HFFc6 (cell line): ENCODE measurements at places on chromosomes 2 and 18. TPM values are rescaled to one million over a fixed set of nuclear protein-coding genes. Genes with fewer than 3 reads are reported as not detected.

The PARD6G gene
- 0.46 to 0.63 TPM (median 0.51 TPM) in 3 replicates for total RNA-seq

DNA sequence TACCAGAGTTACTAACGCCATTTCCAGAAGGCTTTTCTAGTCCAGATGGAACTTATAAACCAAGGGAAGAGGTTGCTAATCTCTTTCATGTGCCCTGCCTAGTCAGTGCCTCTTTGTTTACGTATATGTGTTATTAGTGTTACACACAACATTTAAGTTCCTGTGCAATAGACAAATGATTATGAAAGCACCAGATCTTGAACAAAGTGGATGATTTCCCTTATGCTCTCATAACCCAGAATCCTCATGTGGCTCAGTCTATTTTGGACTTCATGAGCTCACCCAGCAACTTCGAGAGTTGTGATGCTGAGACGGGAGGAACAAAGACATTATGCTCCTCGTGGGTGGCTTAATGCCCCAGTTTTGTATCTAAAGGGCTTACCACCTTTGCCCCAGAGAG is 214.4 kb upstream of the SP5 start:
- no peaks in the 10 kb centered on the region for H3K4me1 ChIP-seq
- DNase-seq = no peak
- H3K36me3 ChIP-seq = no peaks in the 10 kb centered on the region
- H3K27me3 ChIP-seq = no peaks in the 10 kb centered on the region; the same call in 1 of the 2 replicates
- H3K27ac ChIP-seq = no peak overlapping the region

DNA sequence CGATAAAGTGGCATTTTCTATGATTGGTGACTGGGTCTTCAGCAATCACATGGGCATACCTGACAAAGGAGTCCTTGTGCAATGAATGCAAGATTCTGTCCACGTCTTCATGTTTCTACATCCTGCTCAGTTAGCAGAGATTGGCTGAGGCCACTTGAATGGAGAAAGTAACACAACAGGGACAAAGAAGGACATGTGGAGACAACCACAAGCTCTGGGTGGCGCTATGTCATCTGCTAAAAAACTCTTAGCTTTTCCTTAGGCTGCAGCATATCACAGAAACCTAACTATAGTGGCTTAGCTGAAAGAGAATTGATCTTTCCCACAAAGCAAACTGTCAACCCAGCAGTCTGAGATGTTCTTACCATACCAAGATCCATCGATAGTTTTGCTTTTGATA is 1109.7 kb downstream of the SOCS6 start:
- H3K4me1 ChIP-seq = no peaks in the 10 kb centered on the region
- no peak overlapping the region for H3K27ac ChIP-seq
- no peak for DNase-seq

The GPR35 gene
- 0.21 to 0.23 TPM in 2 of 3 replicates, not detected in the other for total RNA-seq

DNA sequence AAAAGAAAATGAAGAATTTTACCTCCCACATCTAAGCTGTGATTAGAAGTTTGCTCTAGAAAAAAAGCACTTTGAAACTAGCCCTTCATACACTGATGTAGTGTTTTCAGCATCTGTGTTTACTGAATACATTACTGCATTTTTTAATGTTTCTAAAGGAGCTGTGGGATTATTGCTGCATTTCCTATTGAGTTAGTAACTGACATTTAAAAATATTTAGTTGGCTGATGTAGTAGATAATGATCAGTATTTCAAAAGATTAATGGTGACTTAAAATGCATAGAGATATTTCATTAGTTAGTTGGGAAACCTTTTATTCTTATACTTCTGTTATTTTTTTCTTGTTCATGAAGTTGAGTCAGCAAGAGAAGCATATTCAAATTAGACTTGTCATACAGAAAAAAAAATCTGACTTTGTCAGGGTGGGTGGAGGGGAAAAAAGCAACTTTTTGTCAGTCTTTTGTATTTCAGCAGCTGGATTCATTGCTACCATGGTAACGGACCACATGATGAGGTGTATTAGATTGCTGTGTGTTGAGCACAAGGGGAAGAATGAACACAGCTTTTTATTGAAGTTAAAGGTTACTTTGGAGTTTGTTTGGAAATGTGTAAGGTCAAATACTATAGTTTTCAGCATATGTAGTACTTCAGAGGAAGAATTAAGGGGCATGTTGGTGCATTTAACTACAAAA is at the start of gene DTNA:
TSS of gene DTNA (plus strand) at position 549 of the 692 bp plus-strand sequence. CDS start 45,679 bp downstream, outside the sequence.
- peak; percentile 96 for DNase-seq
- peak within 1 kb of the TSS; percentile 87 for H3K27ac ChIP-seq
- peak within 1 kb of the TSS; percentile 79 for H3K4me3 ChIP-seq
- H3K27me3 ChIP-seq = no peaks in the 10 kb centered on the region; the same call in 1 of the 2 replicates
- no peaks in the 10 kb centered on the region for H3K36me3 ChIP-seq

The HRH4 gene
- not detected in 2 replicates for total RNA-seq

The CCDC68 gene
- total RNA-seq = 0.07 to 0.40 TPM (median 0.24 TPM) in 3 replicates

The RSAD2 gene
- total RNA-seq = not detected in 3 replicates

The PXDN gene
- total RNA-seq = 403 to 472 TPM (median 403 TPM) in 3 replicates

The TSPYL6 gene
- total RNA-seq = not detected in 3 replicates

GRCh38 chr2:217932803-217933616 is 69.8 kb downstream of the TNS1 start:
- no peak for DNase-seq
- peak overlapping the region; percentile 91 for H3K27ac ChIP-seq
- H3K27me3 ChIP-seq = peaks cover 7% of the 10 kb centered on the region
- H3K4me1 ChIP-seq = peaks cover 99% of the 10 kb centered on the region

- no peaks in the 10 kb centered on the region for H3K36me3 ChIP-seq
- no peaks in the 10 kb centered on the region for H3K4me1 ChIP-seq
- no peak overlapping the region for H3K27ac ChIP-seq
Measured at GRCh38 chr18:30265190-30265589, 777.4 kb downstream of the DSC3 start.

The VIT gene
- total RNA-seq = 4.7 to 11.4 TPM (median 7.9 TPM) in 3 replicates

The TUBA3E gene
- total RNA-seq = not detected in 3 replicates

The INPP5D gene
- total RNA-seq = 0.30 TPM in 1 of 3 replicates, not detected in the others
